Activated CD4-positive, alpha-beta memory T cell treated with anti-CD3 and anti-CD28 coated beads for 36 hours (primary cell): ENCODE measurements at places on chromosomes 2 and 18. TPM values are rescaled to one million over a fixed set of nuclear protein-coding genes. Genes with fewer than 3 reads are reported as not detected.

TWIST2 gene
- not detected for total RNA-seq

ANKMY1 gene
- total RNA-seq: 19.1 TPM

LRRC30 gene
- total RNA-seq: not detected

DSG4 gene
- not detected for total RNA-seq

CROCC2 gene
- total RNA-seq: not detected

SERPINB13 gene
- not detected for total RNA-seq

SULT1C2 gene
- total RNA-seq: not detected

PPP1R7 gene
- 132 TPM for total RNA-seq

KATNAL2 gene
- 0.69 TPM for total RNA-seq

FHL2 gene
- 1.3 TPM for total RNA-seq
